ENCODE measurements at places on chromosomes 1 and 21.

- DNase-seq, result no peak
Observed at GRCh38 chr1:86434059-86434458, 10.1 kb downstream of the CLCA2 start.

GRCh38 chr1:153769221-153769620, 6.0 kb upstream of the SLC27A3 start:
- DNase-seq, result no peak

GRCh38 chr21:19458295-19458694, 1054.7 kb upstream of the TMPRSS15 start:
- no peak for DNase-seq

- no peak for DNase-seq
Observed at GRCh38 chr1:55618199-55618598, 403.0 kb upstream of the USP24 start.

- no peak for DNase-seq
Observed at GRCh38 chr1:219427403-219427802, 185.5 kb downstream of the ZC3H11B start.
